ENCODE measurements at places on chromosomes 13 and 19.

DNA sequence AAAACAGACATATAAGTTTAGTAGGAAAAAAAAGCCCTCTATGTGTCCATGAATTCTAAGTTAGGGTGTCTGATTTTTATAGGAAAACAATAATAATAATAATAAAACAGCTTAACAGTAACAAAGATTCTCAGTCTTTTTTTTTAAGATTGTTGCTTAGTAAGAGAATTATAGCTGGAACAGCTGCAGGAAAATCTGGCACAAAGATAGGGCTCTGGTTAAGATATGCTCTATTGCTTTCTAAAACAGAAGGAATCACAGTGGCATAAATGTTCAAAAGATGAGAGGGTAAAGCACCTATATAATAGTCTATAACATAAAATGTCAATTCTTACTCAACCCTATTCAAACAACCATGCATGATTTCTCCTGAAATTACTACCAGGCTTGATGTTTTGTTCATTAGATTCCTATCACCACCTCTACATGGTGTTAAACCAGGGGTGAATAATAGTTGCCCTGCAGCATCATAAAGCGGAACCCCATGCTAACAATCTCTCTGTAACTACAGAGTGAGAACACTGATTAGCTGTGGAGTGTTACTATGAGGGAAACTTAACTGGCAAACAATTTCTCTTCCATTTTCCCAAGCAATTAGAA is 541.4 kb upstream of the MIR17HG start:
- DNase-seq: no peak

DNA sequence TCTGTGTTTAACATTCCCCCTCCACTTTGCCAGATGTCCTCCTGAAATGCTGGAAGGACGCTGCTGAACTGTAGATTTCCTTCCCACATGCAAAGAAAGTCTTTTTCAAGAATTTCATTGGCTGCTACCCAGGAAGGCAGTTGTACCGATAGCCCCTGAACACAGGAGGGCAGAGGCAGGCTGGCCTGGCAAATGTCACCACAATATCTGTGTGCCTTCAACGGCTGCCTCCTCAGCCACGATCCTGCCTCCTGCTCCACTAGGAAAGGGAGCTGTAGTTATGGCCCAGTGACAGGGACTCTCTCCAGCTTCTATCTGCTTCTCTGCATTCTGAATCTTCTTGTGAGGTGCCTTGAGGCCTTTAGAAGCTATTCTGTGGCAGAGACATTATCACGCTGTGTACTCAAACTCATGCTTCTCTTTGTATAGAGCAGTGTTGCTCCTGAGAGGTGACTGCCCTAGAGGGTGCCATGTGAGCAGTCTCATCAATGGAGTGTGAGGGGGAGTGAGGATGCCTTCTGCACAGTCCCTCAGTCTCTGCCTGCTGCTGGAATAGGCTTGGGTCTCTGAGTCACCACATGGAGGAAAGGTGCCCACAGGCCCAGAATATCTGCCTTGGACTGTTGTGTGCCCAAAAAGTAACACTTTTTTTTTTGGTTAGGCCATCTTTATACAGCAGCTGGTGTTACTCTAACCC is 279.8 kb downstream of the DNAJC15 start:
- DNase-seq: no peak

DNA sequence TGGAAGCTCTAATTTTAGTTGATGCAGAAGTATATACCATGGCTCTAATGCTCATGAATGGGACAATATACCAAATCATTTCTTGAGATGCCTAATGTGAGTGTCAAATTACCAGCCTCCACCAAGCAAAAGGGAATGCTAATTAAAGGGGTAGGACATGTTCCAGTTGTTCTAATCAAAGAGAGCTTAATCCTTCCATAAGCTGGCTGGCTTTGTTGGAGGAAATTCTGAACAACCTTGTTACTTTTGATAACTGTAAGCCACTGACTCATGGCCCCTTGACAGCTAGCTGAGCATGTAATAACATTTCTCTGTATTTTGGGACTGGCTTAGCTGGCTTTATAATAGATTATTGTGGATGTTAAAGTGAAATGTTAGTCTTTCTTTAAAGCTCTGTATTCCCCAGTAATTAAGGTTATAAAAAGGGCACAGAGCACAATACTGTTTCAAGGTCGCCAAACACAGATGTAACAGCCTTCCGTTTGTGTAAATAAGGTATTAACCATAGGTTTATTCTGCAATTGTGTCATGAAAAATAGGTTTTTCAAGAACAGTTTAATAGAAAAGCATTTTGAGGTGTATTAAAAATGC is 1194.0 kb downstream of the PCDH9 start:
- DNase-seq: no peak

DNA sequence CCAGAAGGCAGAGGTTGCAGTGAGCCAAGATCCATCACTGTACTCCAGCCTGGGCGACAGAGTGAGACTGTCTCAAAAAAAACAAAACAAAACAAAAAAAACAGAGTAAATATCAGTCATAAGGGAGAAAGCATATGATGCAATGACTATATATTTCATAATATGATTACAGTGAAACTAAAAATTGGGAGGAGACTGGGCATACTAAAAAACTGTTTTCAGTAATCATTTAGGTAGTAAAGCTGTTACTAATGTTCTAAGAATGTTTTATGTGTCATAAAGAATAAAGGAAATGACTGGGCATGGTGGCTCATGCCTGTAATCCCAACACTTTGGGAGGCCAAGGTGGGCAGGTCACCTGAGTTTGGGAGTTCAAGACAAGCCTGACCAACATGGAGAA is 15.9 kb downstream of the ZNF573 start:
- no peak for DNase-seq

DNA sequence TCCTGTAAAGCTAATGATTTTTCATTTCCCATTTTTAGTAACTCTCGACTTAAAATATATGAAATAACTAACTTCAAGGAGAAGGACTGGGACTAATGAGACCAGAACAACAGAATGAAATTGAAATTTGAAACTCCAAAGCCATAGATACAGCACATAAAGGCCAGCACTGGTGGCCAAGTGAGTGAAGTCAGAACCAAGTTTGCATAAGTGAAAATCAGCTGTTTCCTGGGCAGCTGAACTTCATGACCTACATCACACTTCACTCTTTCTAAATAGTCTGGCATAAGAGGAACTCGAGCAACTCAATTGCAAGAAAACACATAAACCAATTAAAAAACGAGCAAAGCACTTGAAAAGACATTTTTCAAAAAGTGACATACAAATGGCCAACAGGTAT is 84.5 kb downstream of the DCLK1 start:
- no peak for DNase-seq

DNA sequence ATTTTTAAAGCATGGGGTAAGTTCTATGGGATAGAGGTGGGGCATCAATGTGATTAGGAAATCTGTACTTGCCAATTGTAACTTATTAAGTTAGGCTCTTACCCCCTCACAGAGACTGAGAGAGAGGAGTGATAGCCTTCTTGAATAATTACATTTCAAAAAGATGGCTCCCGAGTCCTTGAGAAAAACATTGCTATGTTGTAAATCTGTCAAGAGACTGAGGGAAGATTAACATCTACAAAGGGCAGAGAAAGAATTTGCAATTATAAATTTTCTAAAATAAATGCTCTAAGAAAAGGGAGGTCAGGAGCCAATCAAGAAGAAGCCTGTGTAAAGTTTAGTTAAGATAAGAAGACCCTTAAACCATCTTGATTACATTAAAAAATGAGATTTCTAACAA is 1570.8 kb downstream of the OLFM4 start:
- DNase-seq: no peak

GRCh38 chr13:100361504-100361903 is 227.1 kb downstream of the GGACT start:
- no peak for DNase-seq

DNA sequence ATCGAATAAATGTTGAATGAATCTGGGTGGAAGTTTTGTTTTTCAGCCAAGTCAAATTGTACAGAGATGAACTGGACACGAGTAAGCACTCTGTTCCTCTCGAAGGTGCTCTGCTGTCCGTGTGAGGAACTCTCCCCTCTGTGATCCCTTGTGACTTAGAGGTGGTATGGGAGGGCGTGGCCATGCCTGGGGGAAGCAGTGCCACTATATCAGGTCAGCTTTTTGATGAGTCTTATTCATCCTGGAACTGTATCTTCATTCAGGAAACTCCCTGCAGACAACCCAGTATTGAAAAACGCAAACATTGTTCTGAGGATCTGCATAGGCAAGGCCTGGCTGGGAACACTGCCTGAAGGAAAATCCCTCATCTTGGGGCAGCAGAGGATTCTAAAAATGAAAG is 45.7 kb upstream of the FLT1 start:
- no peak for DNase-seq

- no peak for DNase-seq
Observed at GRCh38 chr13:30002577-30002976, 152.2 kb upstream of the UBL3 start.

- no peak for DNase-seq
Observed at GRCh38 chr19:35256566-35256965, 7.8 kb downstream of the LSR start.

GRCh38 chr13:64697226-64697625 is 2532.9 kb downstream of the PCDH9 start:
- no peak for DNase-seq

GRCh38 chr19:10292789-10293636 is 3.3 kb downstream of the ICAM5 start:
- no peak for DNase-seq

DNA sequence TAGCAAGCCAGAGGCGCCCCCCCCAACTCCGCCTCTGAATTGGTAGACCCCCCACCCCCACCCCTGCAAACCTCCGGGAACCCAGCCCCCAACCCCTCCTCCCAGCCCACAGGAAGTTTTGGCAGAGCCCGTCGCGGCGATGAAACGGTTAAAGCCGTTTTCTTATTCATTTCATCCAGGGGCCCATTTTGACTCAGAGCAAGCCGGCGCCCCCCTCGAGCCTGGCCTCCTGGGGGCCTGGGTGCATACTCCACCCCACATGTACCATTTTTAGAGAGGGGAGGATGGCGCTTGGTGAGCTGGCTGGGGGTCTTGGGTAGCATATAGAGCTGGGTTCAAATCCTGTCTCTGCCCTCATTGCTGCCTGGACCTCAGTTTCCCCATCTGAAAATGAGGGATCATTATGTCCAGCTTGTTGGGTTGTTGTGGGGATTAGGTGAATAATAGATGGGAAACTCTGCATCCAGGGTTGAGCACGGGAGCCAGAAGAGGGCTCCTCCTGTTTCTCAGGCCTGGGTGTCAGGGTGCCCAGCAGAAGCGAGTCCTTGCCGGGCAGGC is 7.9 kb upstream of the JUNB start:
- DNase-seq: no peak

- DNase-seq: no peak
Observed at GRCh38 chr13:37647031-37647650, 48.6 kb upstream of the POSTN start.

- DNase-seq: peak; percentile 63
Observed at GRCh38 chr19:49097453-49098288, 12.4 kb downstream of the SNRNP70 start.

- no peak for DNase-seq
Observed at GRCh38 chr19:15379999-15380647, 536 bp upstream of the AKAP8 start.

GRCh38 chr13:28316129-28316528 is 177.8 kb downstream of the PAN3 start:
- no peak for DNase-seq

- DNase-seq: no peak
Observed at GRCh38 chr13:113937073-113937472, 36.8 kb downstream of the C13orf46 start.

- no peak for DNase-seq
Observed at GRCh38 chr13:40615619-40616018, 50.8 kb downstream of the FOXO1 start.

- no peak for DNase-seq
Observed at GRCh38 chr19:14089412-14089661, 1.2 kb downstream of the SAMD1 start.

DNA sequence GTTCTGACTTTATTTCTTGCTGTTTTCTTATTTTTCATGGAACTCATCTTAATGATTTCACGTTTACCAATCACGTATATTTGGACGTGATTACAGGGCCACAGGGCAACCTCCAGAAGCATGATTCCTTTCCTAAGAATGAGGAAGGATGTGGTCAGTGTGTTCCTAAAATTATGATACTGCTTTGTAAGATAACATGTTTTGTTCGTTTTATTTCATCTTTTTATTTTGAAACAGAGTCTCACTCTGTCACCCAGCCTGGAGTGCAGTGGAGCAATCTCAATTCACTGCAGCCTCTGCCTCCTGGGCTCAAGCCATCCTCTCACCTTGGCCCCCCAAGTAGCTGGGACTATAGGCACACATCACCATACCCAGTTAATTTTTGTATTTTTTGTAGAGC is 24.8 kb upstream of the LAIR1 start:
- no peak for DNase-seq

- no peak for DNase-seq
Observed at GRCh38 chr19:46133777-46134241, 9.3 kb upstream of the IGFL3 start.

DNA sequence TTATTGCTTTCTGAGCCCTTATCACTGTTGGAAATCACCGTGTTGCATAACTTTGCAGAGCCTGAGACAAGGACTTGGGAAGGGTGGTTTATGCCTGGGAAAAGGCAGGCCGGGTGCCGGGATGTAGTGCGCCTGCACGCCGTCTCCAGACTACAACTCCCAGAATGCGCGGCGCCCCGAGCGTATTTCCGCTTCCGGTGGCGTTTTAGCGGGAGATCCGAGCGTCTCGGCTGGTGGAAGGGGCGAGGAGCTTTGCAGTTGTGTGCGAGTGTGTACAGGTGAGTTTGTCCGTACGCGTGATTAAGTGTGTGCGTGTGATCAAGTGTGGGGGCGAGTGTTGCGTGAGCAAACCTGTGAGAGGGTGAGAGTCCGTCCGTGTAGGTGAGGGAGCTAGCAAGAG is 75.4 kb downstream of the PEG3 start:
- DNase-seq: no peak

- peak; percentile 37 for DNase-seq
Observed at GRCh38 chr13:113209336-113209758, at the start of gene CUL4A. TSS of gene CUL4A (plus strand) at chr13:113209613. CDS start at chr13:113209628, 15 bp downstream.

DNA sequence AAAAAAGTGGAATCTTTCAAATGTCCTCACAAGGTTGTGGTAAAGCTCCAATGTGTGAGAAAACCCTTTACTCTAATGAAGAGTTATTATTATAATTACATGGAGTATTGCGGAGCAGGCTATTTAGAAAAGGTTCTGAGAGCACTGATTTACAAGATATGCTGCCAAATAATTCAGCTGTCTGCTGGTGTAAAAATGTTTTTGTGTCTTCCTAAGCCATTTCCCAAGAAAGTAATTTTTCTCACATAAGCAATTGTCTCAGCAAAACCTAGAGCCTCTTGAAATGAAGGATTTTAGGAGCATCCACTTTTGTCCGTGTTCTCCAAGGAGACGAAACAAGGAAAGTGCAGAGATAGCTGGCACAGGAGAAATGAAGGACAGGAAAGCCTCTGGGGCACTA is 229.6 kb upstream of the STARD13 start:
- no peak for DNase-seq

Measured in activated CD4-positive, CD25-positive, alpha-beta regulatory T cell treated with anti-CD3 and anti-CD28 coated beads, Interleukin-2, amount 50 U/mL, for 16 hours (primary cell).